ENCODE measurements at places on chromosomes 5 and 9. TPM values are rescaled to one million over a fixed set of nuclear protein-coding genes. Genes with fewer than 3 reads are reported as not detected.

GRCh38 chr9:108283696-108284095 lies 572.1 kb downstream of the ACTL7B start:
- no peaks in the 10 kb centered on the region for H3K36me3 ChIP-seq
- H3K27me3 ChIP-seq = no peaks in the 10 kb centered on the region
- no peak overlapping the region for H3K4me3 ChIP-seq
- DNase-seq = peak; percentile 89
- no peak overlapping the region for H3K27ac ChIP-seq

DNA sequence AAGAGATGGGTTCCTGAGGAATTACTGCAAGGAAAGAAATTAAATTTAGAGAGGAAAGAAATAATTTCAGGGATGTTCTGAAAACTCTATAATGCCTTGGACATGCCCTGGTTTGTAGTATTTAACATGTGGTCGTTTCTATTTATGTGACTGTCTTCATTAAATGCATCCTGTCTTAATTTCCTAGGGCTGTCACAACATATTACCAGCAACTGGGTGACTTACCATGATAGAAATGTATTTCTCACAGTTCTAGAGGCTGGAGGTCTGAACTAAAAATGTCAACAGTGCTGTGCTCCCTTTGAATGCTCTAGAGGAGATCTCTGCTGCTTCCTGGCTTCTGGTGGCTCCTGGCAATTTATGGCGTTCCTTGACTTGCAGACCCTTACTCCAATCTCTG lies 287.7 kb downstream of the FBXL7 start:
- H3K4me3 ChIP-seq = no peak overlapping the region
- no peaks in the 10 kb centered on the region for H3K27me3 ChIP-seq
- H3K27ac ChIP-seq = no peak overlapping the region
- H3K4me1 ChIP-seq = peaks cover 7% of the 10 kb centered on the region

- no peak overlapping the region for H3K27ac ChIP-seq
- peaks cover 14% of the 10 kb centered on the region for H3K27me3 ChIP-seq
- H3K36me3 ChIP-seq = no peaks in the 10 kb centered on the region
- H3K4me1 ChIP-seq = no peaks in the 10 kb centered on the region
- DNase-seq = peak; percentile 27
Measured at GRCh38 chr9:109171926-109172325, 4.9 kb upstream of the FRRS1L start.

Gene ZNF622
- 23.1 TPM for total RNA-seq

DNA sequence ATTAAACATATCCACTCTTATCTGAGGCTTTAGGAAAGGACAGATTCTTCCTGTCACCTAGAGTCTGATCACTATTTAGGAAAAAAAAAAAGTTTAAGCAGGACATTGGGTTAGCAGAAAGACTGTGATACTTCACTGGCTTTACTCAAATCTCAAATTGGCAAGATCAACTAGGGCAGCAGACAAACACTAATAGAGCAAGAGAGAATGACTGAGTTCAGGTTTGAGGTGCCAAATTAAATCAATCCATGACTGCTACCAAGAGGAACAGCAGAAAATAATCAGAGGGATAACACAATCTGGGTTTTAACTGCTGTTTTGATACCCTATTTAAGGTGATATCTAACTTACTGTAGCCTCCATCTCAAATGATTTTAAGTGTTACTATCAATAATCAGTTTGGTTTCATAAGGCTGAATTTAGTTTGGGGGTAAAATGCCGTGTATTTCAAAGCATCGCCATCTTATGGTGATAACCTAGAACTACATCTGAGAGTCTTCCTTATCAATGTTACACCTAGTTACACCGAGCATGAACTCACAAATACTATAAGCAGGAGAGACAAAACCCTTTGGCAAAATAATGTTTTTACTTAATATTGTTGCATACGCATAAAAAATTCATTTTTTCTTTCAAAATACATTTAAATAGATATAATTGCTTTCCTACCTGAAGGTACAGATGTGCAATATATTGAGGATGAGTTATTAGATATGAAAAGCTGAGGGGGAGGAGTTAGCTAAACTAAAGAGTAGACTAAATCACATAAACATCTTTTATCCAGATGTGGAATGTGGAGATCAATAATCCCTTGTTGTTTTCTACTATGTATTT lies 286.4 kb upstream of the CDH12 start:
- H3K4me1 ChIP-seq = no peaks in the 10 kb centered on the region
- no peak overlapping the region for H3K27ac ChIP-seq
- no peaks in the 10 kb centered on the region for H3K27me3 ChIP-seq
- no peak overlapping the region for H3K4me3 ChIP-seq
- no peaks in the 10 kb centered on the region for H3K36me3 ChIP-seq

- H3K4me1 ChIP-seq = peaks cover 9% of the 10 kb centered on the region
- no peaks in the 10 kb centered on the region for H3K27me3 ChIP-seq
- no peaks in the 10 kb centered on the region for H3K36me3 ChIP-seq
- peak overlapping the region; percentile 38 for H3K4me3 ChIP-seq
- no peak for DNase-seq
Measured at GRCh38 chr5:59586841-59587240, 306.7 kb downstream of the PDE4D start.

GRCh38 chr5:88552426-88552825 lies 283.8 kb upstream of the TMEM161B start:
- no peak for DNase-seq
- no peak overlapping the region for H3K27ac ChIP-seq
- no peaks in the 10 kb centered on the region for H3K36me3 ChIP-seq
- H3K27me3 ChIP-seq = no peaks in the 10 kb centered on the region
- H3K4me1 ChIP-seq = no peaks in the 10 kb centered on the region

DNA sequence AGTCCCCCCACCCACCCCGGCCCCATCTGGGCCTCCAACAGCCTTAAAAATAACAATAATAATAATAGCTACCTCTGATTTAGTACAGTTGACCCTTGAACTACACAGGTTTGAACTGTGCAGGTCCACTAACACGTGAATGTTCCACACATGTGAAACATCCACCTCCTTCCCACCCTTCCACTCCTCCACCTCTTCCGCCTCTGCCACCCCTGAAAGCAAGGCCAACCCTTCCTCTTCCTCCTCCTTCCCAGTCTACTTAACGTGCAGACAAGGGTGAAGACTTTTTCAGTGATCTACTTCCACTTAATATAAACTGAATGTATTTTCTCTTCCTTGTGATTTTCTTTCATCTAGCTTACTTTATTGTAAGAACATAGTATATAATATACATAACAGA lies 10.8 kb downstream of the PDGFRB start:
- no peaks in the 10 kb centered on the region for H3K27me3 ChIP-seq
- H3K27ac ChIP-seq = peak overlapping the region; percentile 94
- H3K36me3 ChIP-seq = peaks cover 13% of the 10 kb centered on the region
- H3K4me1 ChIP-seq = peaks cover 74% of the 10 kb centered on the region
- no peak overlapping the region for H3K4me3 ChIP-seq

DNA sequence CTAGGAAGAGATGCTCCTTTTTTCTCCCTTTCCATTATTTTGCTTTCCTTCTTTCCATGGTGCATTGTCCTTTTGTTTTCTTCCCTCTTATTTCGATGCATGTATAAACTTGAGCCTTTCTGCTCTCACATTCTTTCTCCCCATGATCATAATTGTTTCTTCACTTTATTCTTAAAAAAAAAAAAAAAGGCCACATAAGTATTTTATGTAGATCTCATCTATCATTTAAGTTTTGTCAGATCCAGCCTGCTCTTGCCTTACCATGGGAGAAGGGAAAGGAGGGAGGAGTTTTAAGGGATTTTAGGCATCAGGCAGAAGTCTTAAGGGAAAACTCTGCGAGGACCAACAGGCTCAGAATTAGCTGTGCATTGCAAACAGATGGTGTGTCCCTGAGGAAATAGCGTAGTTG lies 11.1 kb downstream of the TGFBR1 start:
- H3K4me3 ChIP-seq = no peak overlapping the region
- H3K4me1 ChIP-seq = no peaks in the 10 kb centered on the region
- DNase-seq = no peak
- no peaks in the 10 kb centered on the region for H3K27me3 ChIP-seq

Gene PAEP
- not detected for total RNA-seq

- H3K4me1 ChIP-seq = peaks cover 14% of the 10 kb centered on the region
- H3K36me3 ChIP-seq = no peaks in the 10 kb centered on the region
- peaks cover 82% of the 10 kb centered on the region for H3K27me3 ChIP-seq
- peak overlapping the region; percentile 92 for H3K27ac ChIP-seq
- H3K4me3 ChIP-seq = peak overlapping the region; percentile 18
- peak; percentile 49 for DNase-seq
Measured at GRCh38 chr5:42993516-42994245, 46.4 kb downstream of the ANXA2R start.

DNA sequence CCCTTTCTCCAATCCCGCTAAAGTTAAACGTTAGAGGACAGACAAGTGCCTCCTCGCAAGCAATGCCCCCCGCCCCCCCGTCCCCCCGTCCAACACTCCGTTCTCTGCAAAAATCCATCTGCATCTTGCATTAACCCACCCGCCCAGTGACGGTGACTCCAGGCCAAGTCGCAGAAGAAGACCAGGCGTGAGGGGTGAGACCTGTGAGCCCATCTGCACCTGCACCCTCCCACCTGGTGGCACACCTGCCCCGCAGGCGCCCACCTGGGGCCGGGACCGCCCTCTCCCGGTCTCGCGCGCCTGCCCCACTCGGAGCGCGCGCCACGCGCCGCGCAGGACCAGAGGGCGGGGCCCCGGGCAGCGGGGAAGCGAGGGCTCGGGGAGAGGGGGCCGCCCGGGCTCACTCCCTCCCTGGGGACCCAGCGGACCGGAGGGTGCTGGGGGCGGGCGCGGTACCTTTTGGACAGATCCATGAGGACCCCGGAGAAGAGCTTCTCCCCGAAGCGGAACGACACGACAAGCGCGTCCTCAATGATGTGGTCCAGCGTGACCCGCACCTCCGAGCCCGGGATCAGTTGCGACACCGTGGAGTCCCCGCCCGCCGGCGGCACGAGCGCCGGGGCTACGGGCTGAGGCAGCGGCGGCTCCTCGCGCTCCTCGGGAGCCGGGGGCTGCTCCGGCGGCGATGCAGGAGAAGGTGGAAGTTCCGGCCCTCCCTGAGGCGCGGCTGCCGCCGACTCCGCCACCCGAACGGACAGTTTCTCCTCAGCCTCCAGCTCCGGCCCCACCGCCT lies 705 bp downstream of the PWWP2A start:
- peaks cover 2% of the 10 kb centered on the region for H3K4me1 ChIP-seq
- peak overlapping the region; percentile 85 for H3K4me3 ChIP-seq
- H3K27ac ChIP-seq = peak overlapping the region; percentile 89
- peak; percentile 39 for DNase-seq
- H3K27me3 ChIP-seq = peaks cover 2% of the 10 kb centered on the region

- H3K4me3 ChIP-seq = no peak overlapping the region
- DNase-seq = peak; percentile 14
- H3K36me3 ChIP-seq = no peaks in the 10 kb centered on the region
- H3K27me3 ChIP-seq = no peaks in the 10 kb centered on the region
- H3K4me1 ChIP-seq = no peaks in the 10 kb centered on the region
Measured at GRCh38 chr5:128684961-128685360, 146.9 kb upstream of the FBN2 start.

DNA sequence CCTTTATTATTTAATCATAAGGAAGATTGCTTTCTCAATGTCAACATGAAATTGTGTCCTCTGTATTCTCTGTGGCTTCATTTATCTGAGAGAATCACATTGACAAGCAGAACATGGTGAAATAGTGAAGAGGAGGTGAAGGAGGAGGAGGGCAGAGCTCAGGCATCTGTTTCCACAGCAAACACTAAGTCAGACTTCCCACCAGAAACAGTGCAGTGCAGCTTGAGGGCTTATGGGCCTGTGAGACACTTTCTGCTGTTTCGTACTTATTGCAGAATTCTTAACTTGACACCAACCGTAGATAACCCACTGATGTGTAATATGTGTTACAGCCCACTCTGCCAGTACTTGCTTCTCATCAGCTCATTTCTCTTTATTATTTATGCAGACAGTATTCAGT lies 386.3 kb downstream of the DIRAS2 start:
- no peaks in the 10 kb centered on the region for H3K36me3 ChIP-seq
- H3K4me3 ChIP-seq = no peak overlapping the region
- H3K4me1 ChIP-seq = no peaks in the 10 kb centered on the region
- no peak overlapping the region for H3K27ac ChIP-seq

Gene F2RL1
- total RNA-seq = 0.18 TPM

Gene KIAA0825
- total RNA-seq = 5.6 TPM

DNA sequence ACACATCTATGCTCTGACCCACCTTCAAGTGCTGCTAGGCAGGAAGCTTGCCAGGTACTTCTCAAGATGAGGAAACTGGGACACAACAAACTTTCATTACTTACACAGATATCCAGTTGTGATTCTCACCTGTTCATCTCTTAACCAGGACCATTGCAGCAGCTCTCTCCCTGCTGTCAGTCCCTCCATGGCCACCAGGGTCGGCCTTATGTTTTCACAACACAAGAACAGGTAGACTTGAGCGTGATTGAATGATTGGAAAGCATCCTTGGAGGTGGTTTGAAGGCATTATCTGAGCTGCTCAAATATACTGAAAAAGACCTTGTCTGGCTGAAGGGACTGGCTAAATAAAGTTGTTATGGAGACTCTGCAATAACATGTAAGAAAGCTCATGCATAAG lies 94.4 kb downstream of the MTREX start:
- H3K4me1 ChIP-seq = no peaks in the 10 kb centered on the region
- H3K27ac ChIP-seq = no peak overlapping the region
- no peak overlapping the region for H3K4me3 ChIP-seq
- no peaks in the 10 kb centered on the region for H3K27me3 ChIP-seq
- peaks cover 33% of the 10 kb centered on the region for H3K36me3 ChIP-seq
- no peak for DNase-seq
